Fibroblast of skin of left quadriceps (primary cell): ENCODE measurements at places on chromosomes 5 and 9.

GRCh38 chr5:145856285-145856818 is 16.5 kb downstream of the GRXCR2 start:
- peak; percentile 24 for DNase-seq

DNA sequence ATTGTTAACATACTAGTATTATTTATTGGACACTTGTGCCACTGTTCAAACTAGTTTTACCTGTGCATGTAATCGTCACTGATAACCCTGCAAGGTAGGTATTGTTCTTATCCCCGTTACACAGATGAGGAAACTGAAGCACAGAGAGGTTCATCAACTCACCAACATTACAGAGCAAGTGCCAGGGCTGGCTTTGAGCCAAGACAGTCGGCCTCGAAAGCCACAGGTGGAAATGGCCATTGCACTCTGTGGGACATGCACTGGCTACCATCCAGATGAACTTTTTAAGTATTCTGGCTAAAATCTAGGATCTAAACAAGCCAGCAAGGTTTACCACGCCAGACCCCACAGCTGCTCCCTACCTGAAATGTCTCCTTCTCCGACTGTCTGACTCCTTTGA is 57.9 kb downstream of the TEX10 start:
- DNase-seq: no peak

DNA sequence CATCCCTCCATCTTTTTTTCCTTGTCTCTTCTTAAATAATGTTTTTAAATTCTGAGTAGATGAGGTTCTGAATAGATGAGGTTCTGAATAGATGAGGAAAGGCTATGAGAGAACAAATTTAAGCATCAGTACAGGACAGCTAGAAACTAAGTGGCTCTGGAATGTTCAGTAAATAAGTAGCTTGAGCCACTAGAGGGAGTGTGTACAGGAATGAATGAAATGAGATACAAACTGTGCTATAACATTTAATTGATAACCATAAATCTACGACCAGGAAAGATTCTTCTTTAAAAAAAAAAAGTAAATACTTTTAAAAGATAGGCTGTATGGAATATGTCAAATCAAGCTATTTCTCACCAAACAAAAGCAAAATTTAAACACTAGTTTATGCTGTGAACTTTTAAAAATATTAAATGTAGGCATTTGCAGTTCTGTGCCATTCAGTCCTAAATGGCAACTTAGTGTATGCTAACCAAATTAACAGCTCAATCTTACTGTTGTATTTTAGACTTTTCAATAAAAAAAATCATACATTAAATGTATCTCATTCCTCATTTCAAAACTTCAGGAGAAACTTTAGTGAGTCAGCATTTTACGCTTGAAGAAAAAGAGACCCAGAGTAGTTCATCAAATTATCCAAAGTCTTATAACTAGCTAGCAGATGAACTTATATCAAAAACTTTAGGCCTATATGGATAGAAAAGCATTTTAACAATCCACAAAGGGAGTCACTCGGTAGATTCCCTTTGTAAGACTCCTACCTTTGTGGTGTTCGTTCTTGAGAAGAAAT is 70.4 kb upstream of the SNX2 start:
- DNase-seq: peak; percentile 46

- no peak for DNase-seq
These were observed 5.2 kb upstream of the MGAT1 start for GRCh38 chr5:180807654-180808414.

DNA sequence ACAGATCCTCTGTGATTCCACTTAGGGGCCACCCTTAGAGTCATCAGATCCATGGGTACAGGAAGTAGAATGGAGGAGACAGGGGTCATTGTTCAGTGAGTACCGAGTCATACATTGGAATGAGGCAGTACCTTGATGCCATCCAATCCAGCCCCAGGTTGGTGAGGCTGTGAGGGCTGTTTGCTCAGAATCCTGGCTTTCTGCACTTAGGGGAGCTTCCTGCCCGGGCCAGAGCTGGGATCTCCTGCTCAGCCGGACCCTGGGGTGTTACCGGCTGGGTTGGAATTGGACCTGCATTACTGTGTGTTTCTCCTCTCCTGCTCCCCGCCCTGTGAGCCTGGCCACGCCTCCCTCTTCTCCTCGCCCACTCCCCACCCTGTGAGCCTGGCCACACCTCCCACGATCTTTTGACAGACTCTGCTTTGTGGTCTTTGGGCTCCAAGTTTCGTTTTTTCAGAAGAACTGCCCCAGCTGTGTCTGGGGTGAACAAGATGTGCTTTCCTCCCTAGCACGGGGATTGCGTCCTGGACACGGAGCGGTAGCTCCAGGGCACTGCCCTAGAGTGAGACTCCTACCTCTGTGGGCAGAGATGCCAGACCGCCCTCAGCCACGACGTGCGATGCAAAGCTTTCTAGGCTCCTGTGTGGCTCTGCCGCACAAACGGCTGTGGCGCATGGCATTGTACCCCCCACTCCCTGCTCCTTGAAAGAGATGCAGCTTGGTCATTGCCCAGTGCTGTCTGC is 15.4 kb downstream of the TRAF2 start:
- no peak for DNase-seq

- DNase-seq: no peak
These were observed 865.4 kb downstream of the TLE4 start for GRCh38 chr9:80437091-80437640.

DNA sequence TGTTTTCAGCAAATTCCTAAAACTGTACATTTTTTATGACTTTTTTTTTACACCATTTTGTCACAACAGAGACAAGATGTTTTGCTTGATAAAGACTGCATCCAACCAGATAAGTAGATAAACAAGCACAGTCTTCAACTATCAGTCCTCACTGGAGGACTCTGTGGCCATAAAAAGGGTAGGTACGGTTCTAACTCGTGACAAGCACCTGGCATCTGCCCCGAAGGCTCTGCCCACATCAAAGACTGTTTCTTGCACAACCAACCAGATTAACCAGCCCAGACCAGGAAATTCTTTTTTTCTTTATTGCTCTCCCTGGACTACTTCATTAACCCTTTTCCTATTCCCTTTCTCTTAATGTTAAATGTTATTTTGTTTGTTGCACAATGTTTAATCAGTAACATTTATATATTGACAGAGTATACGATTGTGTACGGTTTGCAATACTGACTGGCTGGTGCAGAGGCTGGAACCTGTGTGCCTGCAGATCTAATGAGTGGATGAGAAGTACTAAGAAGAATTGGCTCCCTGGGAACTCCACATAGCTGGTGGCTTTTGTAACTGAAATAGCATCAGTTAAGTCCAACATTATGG is 74.1 kb downstream of the SERINC5 start:
- DNase-seq: no peak

DNA sequence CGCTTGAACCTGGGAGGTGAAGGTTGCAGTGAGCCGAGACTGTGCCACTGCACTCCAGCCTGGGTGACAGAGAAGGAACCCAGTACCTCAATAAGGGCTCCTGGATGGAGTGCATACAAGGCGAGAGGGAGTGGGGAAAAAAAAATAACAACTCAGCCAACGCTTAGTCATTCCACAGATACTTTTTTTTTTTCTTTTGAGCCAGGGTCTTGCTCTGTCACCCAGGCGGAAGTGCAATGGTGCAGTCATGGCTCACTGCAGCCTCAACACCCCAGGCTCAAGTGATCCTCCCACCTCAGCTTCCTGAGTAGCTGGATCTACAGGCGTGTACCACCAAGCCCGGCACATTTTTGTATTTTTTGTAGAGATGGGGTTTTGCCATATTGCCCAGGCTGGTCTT is 59.5 kb upstream of the GGTA1 start:
- no peak for DNase-seq

DNA sequence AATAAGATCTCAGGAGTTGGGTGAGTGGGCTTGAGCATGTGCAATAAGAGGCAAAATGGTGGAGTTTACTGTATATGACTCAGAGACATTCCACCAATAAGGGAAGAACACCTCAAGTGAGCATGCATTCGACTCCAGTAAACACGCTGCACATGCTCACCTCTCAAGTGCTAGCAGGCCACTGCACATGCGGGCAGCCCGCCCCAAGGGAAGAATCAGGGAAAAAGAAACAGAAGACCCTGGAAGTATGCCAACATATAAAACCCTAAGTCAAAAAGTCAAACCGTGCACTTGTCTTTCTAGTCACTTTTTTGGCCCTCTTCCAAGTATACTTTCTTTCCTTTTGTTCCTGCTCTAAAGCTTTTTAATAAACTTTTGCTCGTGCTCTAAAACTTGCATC is 245.3 kb upstream of the RASA1 start:
- no peak for DNase-seq

- DNase-seq: no peak
These were observed 20.6 kb downstream of the OLFML2A start for GRCh38 chr9:124797343-124798103.

- DNase-seq: no peak
These were observed 52.2 kb downstream of the LMNB1 start for GRCh38 chr5:126829098-126829497.

DNA sequence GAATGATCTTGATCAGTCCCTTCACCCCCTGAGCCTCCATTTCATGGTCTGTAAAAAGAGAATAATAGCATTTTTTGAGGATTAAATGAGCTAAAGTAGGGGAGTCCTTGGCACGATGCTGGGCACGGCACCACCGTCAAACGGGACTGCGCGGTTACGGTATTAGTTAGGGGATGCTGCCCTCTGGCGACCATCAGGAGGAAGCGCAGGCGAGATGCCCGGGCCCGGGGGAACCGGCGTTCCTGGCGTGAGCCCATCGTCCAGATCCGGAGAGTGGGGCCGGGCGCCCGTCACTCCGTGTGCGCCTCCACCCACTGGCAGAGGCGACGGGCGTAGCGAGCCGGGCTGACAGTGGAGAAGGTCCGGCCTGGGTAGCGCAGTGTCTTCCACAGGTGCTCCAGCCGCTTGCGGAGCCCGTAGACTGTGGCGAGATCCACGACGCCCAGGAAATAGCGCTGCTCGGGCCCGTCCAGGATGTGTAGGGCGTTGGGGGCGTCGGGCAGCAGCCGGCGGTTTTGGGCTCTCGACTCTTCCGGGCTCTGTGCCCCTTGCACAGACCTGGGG is 4.8 kb upstream of the ST6GALNAC4 start:
- DNase-seq: no peak

DNA sequence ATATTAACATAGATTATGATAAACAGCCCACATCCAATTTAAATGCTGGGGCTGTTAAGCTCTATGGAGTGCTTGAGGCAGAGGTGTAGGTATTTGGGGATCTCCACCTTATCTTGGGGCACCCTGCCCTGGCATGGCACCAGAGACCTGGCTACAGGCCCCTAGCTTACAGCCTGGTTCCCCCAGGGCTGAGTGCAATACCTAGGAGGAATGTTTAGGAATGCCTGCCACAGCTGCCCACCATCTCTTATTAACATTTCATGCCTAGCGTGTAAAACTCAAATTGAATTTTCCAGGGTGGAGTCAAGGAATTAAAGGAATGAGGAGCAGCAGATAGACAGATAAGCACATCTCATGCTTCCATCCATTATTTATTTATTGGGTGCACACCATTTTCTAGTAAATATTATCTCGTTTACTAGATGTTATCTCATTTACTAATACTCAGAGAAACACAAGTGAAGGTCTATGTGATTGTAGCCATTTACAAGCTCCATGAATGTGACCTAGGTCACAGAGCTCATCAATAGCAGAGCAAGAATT is 55.6 kb upstream of the TNFSF8 start:
- no peak for DNase-seq

DNA sequence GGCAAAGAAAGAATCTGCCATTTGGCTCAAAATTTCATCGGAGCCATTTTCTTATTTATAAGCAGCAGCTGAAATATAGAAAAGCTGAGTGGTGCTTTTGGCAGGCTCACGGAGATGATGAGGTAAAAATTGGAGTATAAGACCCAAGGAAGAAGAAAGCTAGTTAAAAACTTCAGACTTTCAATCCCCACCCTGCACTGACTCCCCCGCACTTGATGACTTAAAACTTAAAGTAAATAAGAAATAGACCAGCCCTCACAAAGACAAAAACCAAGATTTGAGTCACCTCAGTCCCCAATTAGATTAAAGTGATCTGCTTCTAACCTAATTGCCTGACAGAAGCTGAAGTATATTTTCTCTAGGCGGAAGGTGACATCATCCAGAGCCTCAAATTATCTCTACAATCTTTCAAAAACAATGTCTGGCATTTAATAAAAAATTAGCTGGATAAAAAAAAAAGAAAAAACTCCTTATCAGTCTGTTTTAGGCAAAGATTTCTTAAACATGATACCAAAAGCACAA is 124.0 kb upstream of the PJA2 start:
- no peak for DNase-seq

GRCh38 chr5:15555176-15555575 is 55.2 kb downstream of the FBXL7 start:
- no peak for DNase-seq

GRCh38 chr5:93941897-93942296 is 200.5 kb upstream of the POU5F2 start:
- DNase-seq: no peak

GRCh38 chr5:14202462-14202861 is 59.3 kb downstream of the TRIO start:
- DNase-seq: no peak

- peak; percentile 94 for DNase-seq
These were observed 2.7 kb downstream of the RGMB start for GRCh38 chr5:98776066-98776705.

- no peak for DNase-seq
These were observed 133.3 kb downstream of the PCSK5 start for GRCh38 chr9:76023715-76024195.
